ENCODE measurements at places on chromosomes 6 and 20.

- DNase-seq: no peak
Observed at GRCh38 chr20:23074052-23074451, 12.1 kb downstream of the CD93 start.

GRCh38 chr6:36745283-36745682 is 47.7 kb downstream of the RAB44 start:
- no peak for DNase-seq

DNA sequence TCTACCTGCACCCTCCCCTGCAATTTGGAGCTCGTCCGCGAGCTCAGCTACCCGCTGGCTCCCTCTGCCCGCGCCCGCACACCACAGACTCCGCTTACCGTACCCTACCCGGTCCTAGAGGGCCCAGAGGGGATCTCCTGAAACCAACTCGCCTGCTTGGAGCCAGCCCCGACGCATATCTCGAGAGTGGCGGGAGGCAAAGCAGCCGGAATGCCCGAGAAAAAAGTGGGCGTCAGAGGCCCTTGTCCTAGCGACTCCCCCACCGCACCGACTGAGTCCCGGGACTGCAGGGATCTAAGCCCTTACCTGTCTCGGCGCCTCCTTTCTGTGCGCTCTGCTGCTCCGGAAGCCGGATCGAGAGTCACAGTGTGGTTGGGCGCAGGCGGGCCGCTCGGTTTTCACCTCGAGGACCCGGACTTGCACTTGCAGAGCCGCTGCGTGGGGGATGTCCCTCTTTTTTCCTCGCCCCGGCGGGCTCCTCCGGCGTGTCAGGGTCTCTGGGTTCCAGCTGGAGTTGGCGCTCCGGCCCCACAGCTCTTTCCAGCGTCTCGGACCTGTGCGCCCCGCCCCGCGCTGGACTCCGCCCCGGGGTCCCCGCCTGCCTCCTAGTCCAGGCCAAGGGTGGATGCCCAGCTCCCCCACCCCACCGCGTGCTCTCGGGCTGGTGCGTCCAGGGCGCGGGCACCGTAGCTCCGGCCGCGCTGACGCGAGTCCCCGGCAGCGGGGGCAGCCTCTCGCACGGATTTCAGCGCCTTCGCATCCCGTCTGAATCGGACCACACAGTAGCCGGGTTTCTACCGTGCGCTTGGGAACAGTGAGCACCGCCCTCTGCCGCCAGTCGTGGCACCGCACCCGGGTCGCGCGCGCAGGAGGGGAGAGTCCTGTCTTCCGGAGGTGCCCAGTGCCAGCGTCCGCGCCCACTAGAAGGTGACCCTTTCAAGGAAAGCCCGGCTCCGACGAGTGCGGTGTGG is at the start of gene PROKR2:
Gene PROKR2 (minus strand): TSS at position 767 of the 971 bp plus-strand sequence. CDS start 2,585 bp downstream, outside the sequence.
- no peak for DNase-seq

- no peak for DNase-seq
Observed at GRCh38 chr20:48187851-48188250, 402.6 kb upstream of the SULF2 start.

GRCh38 chr6:53579338-53579737 is 34.4 kb upstream of the GCLC start:
- DNase-seq: no peak
